Stimulated activated CD8-positive, alpha-beta memory T cell treated with anti-CD3 and anti-CD28 coated beads, Interleukin-2, amount 100 ng/mL, for 1 hour (primary cell): ENCODE measurements at places on chromosomes 2 and 18.

- no peak for DNase-seq
Measured at GRCh38 chr2:189952536-189953109, 109.9 kb downstream of the MSTN start.

- no peak for DNase-seq
Measured at GRCh38 chr2:213243189-213244044, 40.8 kb upstream of the SPAG16 start.

DNA sequence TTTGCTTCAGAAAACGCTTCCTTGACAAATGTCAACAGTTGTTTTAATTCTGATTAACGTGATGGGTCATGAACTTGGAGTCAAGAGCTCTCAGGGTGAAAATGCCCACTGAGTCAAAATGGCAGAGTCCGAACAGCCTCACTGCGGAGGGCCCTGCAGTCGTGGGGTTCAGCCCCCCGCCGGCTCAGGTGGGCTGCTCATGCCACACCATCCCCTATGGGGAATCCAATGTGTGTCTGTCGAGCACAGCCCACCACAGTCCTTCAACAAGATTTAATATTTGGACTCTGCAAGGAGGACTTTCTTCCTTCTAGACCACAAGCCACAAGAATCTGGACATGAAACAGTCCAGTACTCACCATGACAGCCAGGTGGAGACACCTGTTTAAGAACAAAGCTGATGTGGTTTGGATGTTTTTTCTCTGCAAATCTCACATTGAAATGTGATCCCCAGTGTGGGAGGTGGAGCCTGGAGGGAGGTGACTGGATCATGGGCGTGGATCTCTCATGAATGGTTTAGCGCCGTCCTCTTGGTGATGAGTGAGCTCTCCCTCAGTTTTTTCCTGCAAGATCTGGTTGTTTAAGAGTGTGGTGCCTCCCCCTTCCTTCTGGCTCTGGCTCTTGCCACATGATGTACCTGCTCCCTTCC is 201.0 kb downstream of the NDUFA10 start:
- no peak for DNase-seq

DNA sequence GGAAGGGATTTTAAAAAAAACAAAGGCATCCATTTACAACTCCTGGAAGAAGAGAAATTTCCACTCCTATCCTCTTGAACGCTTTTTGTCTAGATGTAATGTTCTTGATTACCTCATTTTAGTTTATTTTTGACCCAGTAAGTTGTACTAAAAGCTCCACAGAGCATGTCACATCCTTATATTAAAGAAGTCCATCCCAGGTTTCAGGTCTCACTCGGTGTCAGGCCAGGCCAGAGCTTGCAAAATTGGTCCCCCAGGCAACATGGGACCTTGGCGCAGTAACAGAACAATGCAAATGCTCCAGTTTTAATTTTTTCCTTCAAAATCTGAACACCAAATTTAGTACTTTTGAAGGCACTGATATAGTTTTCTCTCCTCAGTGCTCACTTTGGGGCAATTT is 218.4 kb upstream of the REV1 start:
- DNase-seq, result no peak

DNA sequence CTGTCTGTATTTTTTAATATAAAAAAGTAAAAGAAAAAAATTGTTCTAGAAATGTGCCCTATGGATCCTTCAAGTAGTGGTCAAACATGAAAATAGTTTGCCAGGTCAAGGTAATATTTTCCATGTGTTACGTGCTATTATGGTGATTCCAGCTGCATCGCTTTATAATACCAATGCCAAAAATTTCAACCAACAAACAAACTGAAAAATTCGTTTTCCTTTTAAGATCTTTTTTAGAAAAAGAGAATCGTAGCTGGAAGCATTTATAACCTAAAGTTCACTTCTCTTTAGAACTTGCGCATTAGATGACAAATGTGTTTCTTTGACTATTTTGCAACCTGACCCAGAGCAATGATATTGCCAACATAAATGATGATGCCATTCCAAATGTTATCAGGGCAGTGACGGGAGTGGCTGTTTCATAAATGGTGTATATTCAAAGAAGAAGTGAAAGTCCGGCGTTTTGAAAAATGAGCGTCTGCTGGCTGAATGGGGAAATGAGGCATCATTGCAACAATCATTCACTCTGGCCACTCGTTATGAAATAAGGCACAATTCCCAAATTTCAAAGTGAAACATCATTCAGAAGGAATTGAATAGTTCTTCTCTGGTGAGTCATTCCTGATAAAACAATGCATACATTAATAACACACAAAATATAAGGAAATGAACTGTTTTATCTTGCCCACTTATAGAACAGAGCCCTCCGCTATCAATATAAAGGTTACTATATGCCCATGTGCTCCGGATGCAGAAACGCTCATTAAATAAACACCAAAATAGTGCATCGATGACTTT is 297.4 kb downstream of the TGIF1 start:
- no peak for DNase-seq

DNA sequence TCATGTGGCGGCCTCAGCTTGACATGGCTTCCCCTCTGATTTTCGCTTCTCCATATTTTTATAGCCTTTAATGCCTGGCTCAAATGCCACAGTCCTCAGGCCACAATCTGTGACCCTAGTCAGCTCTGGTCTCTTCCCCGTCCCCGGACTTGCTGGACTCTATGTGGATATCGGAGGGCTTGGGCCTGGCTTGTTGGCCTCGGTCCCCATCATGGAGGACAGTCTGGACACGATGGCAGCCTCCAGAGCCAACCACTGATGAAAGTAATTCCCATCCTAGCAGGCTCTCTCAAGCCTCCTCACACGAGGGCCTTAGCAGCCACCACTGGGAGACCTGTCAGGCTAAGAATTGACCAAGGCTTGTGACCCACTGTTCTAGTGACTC is 61.6 kb downstream of the LPIN1 start:
- no peak for DNase-seq

DNA sequence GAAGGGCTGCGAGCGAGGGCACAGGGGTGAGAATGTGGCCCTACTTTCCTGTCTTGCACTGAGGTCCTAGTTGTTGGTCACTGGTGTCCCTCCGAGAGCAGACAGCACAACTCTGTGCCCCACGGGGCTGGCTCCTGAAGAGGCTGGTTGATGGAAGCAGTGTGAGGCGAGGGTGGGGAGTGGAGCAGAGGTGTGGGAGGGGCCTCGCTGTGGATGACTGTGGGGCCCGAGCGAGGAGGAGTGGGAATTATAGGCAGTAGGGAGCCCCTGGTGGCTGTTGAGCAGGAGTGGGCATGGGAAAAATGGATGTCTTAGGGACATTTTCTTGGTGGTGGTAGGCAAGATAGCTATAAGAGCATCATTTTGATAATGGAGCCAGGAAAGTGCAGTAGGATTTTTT is 660.5 kb upstream of the HS6ST1 start:
- DNase-seq, result no peak

DNA sequence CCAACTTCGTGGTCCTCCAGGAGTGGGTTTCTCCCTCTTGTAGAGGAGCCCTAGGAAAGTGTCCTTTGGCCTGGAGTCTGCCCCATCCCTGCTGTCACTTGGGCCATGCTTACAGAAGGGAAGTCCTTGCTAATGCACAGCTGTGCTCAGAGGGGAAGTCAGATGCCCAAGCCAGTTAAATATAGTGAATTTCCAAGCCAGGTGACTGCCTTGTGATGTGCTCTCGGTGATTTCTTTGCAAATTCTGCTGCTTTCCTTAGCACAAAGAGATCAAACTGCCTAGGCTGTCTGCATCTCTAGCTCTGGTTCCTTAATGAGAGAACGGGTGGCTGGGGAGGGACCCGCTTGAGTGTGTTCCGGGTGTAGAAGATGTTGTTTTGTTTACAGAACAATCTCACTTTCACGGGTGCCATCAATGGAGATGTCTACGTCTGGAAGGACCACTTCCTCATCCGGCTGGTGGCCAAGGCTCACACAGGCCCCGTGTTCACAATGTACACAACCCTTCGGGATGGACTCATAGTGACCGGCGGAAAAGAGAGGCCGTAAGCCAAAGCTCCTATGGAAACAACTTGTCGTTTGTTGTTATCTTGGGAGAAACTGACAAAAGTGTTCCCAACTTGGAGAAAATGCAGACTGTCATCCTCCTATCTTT is 91.4 kb downstream of the RTN4 start:
- DNase-seq, result no peak

DNA sequence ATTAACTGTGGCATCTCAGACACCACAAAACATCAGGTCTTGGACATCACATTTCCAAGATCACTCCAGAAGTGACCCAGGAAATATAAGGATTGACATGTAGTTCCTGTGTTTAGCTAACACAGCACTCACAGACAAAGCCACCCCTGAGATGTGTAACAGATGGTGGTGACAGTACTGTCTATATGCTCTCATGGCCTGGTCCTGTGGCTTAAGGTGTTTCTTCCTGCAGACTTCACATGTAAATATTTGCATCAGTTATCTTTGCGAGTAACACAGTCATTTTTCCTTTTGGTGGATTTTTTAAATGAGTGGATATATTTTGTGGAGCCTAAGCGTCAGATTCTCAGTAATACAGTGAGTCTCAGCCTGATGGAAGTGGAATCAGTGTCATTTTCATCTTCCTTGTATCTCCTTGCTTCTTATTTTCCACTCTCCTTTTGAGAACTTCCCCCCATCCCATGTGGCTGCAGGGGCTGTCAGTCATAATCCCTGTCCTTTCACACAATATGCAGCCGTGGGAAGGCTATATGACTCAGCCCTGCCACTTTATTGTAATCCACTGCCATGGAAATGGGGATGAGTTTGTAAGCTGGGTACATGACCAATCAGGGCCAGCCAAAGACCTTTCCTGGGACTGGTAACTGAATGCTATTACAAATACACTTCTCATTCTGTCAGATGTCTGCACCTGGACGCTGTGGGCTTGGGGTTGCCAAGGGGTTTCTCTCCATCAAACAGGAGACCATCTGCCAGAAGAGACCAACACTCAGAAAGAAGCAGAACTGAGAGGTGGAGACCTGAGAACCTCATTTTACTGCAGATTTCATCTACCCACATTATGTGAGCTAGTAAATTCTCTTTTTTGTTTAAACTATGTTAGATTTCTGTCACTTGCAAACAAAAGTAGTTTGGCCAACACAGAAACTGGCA is 74.3 kb downstream of the ICOS start:
- no peak for DNase-seq
